ENCODE measurements at places on chromosomes 5 and 9. TPM values are rescaled to one million over a fixed set of nuclear protein-coding genes. Genes with fewer than 3 reads are reported as not detected.

PCDHGA3 gene
- total RNA-seq, result 0.39 TPM

SARDH gene
- 0.40 TPM for total RNA-seq

- DNase-seq, result no peak
These were observed 157.7 kb downstream of the SLF1 start for GRCh38 chr5:94776167-94776566.

DDX4 gene
- total RNA-seq, result not detected

Data from left colon (tissue), 2 donors.